ENCODE measurements at places on chromosomes 4 and X. TPM values are rescaled to one million over a fixed set of nuclear protein-coding genes. Genes with fewer than 3 reads are reported as not detected.

Gene GPR34
- total RNA-seq: 0.25 TPM

Gene LRAT
- total RNA-seq: not detected

Gene RHOXF2
- not detected for total RNA-seq

Gene PDLIM3
- 0.48 TPM for total RNA-seq

Gene LUZP4
- not detected for total RNA-seq

Gene WAS
- 88.9 TPM for total RNA-seq

Gene STX18
- 26.6 TPM for total RNA-seq

Gene CT47B1
- total RNA-seq: not detected

Gene CFAP99
- not detected for total RNA-seq

Gene UGT2B11
- total RNA-seq: not detected

Gene MCTS1
- 71.7 TPM for total RNA-seq

Gene STOX2
- not detected for total RNA-seq

Gene FRG2
- total RNA-seq: not detected

Gene NAA10
- total RNA-seq: 129 TPM

Gene ABLIM2
- total RNA-seq: 0.41 TPM

Gene PLAC1
- total RNA-seq: not detected

Gene CXorf49B
- not detected for total RNA-seq

Gene CXCL3
- not detected for total RNA-seq

Gene MAGEB3
- not detected for total RNA-seq

Gene CXCL13
- total RNA-seq: 2.5 TPM

Gene S100G
- total RNA-seq: not detected

Gene FANCB
- 20.9 TPM for total RNA-seq

Gene CLGN
- total RNA-seq: not detected

Gene USP17L15
- not detected for total RNA-seq

Gene STK32B
- total RNA-seq: not detected

Gene EPHA5
- total RNA-seq: not detected

Gene SMIM10
- total RNA-seq: 0.39 TPM

Gene HSD17B13
- total RNA-seq: not detected

Gene ATRX
- total RNA-seq: 57.6 TPM

Gene SFRP2
- not detected for total RNA-seq

Gene DUSP21
- total RNA-seq: not detected

Gene XIAP
- 20.2 TPM for total RNA-seq

Gene CT55
- total RNA-seq: not detected

Gene SERPINA7
- not detected for total RNA-seq

Gene TCEAL3
- 4.8 TPM for total RNA-seq

Gene TKTL1
- total RNA-seq: 0.48 TPM

Gene PPP1R2C
- total RNA-seq: not detected

Gene CENPVL2
- total RNA-seq: not detected

Gene MXD4
- total RNA-seq: 5.1 TPM

Gene CLOCK
- total RNA-seq: 8.4 TPM

Gene MAGEC2
- not detected for total RNA-seq

Gene PRDM8
- 0.56 TPM for total RNA-seq

Gene F8A3
- 20.8 TPM for total RNA-seq

Measured in activated naive CD4-positive, alpha-beta T cell treated with anti-CD3 and anti-CD28 coated beads, Interleukin-2, amount 50 U/mL, for 72 hours (primary cell).